IMR-90 (cell line): ENCODE measurements at places on chromosomes 1 and 21.

- no peak for DNase-seq
Measured at GRCh38 chr1:155086856-155087535, 8.4 kb downstream of the EFNA3 start.

GRCh38 chr1:48610628-48611542 lies 138.9 kb upstream of the SPATA6 start:
- no peak for DNase-seq

- peak; percentile 88 for DNase-seq
Measured at GRCh38 chr1:12153181-12153785, 13.5 kb upstream of the TNFRSF1B start.

- peak; percentile 95 for DNase-seq
Measured at GRCh38 chr1:192700834-192701271, 64.9 kb downstream of the RGS13 start.

- no peak for DNase-seq
Measured at GRCh38 chr1:175797576-175797975, 54.2 kb upstream of the TNR start.
